ENCODE measurements at places on chromosomes 5 and 9.

DNA sequence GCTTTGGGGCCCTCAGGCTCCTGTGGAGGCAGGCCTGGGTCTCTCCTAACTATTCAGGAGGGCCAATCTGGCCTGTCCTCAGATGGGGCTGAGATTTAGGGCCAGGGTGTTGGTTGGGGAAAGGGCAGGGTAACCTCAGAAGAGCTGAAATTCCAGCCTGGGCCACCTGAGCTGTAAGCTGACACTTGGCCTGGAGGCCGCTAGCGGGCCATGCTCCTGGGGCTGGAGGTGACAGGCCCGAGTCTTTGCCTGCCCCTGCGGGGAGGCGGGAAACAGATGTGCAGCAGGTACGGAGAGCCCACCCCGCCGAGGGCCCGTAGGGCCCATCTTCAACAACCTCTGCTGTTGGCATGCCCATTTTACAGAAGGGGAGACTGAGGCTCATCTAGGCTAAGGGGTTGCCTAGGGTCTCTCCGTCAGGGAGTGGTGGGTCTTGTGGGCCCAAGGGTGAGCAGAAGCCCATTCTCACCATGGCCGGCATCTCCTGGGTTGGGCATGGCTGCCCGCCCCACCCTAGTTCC is 69.5 kb downstream of the RXRA start:
- no peak for DNase-seq

GRCh38 chr9:106883626-106884190 is 20.7 kb downstream of the ZNF462 start:
- no peak for DNase-seq

GRCh38 chr5:136246632-136247031 is 53.7 kb upstream of the SMIM32 start:
- no peak for DNase-seq

DNA sequence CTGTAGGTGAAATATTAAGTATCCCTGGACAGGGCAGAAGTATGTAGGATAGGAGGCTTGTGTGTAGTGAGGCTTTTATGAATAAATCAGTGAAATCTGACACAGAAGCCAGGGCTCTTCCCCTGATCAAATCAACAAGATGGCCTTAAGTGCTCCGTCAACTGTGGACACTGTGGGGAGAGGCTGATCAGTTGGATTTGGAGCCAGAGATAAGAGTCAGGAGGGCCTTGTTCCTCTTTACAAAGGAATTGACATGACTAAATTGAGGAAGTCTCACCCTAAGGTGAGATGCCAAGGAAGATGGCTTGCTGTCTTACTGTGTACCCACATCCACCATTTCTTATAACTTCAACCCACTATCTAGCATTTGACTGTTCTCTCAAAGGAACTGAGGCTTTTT is 91.6 kb upstream of the PRRC1 start:
- DNase-seq, result no peak

GRCh38 chr9:89380437-89381307 is 62.4 kb downstream of the SECISBP2 start:
- DNase-seq, result no peak

GRCh38 chr9:131530546-131530919 is 530 bp downstream of the UCK1 start:
- DNase-seq, result no peak

DNA sequence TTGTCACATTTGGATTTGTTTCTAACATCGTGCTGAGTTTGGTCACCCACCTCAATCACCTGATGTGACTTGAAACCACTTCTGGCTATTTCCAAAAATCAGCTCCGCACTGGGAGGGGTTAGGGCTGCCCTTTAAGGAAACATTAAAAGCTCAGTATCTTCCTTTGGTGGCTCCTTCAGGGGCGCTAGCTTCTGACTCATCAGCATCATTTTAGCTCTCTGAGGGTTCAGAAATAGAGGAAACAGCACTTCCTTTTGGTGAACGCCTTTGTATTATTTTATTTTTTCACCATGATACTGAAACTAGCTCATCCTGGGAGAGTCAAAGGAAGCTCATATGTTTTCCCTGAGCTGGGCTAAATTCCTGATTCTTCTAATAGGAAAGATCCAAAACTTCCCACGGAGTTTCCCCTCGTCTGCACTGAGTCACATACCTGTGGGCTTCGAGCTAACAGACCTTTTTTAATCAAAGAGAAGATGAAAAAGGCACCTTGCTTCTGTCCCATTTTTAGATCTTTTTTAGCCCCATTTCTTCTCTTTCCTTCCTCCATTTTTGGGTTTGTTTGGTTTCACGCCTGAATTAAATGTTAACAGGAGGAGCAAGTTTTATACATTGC is 48.2 kb downstream of the ROPN1L start:
- DNase-seq, result no peak

- DNase-seq, result no peak
Observed at GRCh38 chr9:89740722-89741121, 135.9 kb downstream of the GADD45G start.

GRCh38 chr5:72467461-72467860 is 39.7 kb downstream of the ZNF366 start:
- DNase-seq, result no peak

- DNase-seq, result no peak
Observed at GRCh38 chr5:106393276-106393675, 1277.5 kb downstream of the EFNA5 start.

- no peak for DNase-seq
Observed at GRCh38 chr5:3336666-3337065, 259.0 kb upstream of the IRX1 start.

- no peak for DNase-seq
Observed at GRCh38 chr5:132662004-132662401, 4.0 kb downstream of the IL13 start.
